ENCODE measurements at places on chromosomes 3 and 15.

GRCh38 chr15:69480932-69481331, 28.3 kb downstream of the RPLP1 start:
- DNase-seq, result no peak

DNA sequence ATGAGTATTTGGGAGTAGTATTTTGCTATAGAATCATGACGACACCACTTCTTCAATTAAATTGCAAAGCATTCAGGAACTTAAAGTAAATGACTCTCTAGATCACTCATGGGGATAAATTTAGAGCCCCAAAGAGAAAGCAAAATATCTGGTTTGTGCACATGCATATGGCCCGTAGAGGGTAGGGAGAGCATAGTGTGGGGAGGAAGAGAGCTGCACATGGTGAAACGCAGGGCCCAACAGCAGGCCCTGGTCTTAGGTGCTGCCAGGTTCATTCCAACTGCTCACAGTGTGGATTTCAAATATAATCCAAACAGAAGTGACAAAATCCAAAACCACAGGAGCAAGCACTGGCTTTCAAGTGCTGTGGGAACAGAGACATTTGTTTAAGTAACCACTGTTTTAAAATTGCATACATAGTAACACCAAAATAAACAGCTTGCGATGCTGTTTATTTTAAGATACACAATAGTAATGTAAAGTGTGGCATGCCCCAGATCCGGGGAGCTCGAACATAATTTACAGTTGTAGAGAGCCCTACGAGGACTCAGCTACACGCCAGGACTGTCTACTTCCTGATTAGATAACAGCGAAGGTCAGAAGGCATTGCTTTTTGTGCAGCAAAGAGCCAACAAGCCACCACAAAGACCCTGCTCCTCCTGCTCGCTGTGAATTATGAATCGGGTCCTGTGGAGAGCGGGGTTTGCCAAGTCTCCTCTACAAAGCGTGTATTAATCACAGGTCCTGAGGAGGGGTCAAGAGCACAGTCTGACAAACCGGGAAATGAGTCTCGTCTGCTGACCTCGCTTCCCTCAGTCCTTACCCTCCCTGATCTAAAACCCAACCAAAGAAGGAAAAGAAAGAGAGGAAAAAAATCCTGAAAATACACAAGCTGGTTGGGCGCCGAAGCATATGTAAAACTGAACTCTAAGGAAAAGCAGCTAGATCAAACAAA, 80.6 kb downstream of the MEIS2 start:
- peak; percentile 79 for DNase-seq

- DNase-seq, result peak; percentile 15
Measured at GRCh38 chr15:51401872-51402517, 60.5 kb downstream of the GLDN start.

DNA sequence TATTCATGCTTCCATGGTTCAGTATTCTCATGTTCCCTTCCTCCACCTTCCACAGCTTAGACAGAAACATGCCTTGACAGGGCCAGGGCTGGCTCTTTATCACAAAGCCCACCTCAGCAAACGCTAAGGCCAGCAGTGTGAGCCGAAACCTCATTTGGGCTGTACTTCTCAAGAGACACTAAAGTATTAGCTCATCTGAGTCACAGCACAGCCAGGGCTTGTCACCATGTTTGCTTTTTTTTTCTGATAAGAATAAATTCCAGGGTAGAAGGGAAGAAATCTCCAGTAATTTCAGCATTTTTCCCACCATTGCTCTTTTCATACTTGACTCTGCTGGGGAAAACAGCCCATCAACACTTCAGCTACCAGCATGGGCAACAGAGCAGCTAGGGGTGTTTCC, 95.4 kb downstream of the MYLK start:
- no peak for DNase-seq

GRCh38 chr15:22259881-22260421, 179.6 kb downstream of the OR4M2 start:
- no peak for DNase-seq

GRCh38 chr15:51721199-51721960, 16.1 kb downstream of the LYSMD2 start:
- DNase-seq, result no peak

- DNase-seq, result peak; percentile 0
Measured at GRCh38 chr3:5005367-5005766, 26.1 kb downstream of the BHLHE40 start.

Measured in DMS53 (cell line).